ENCODE measurements at places on chromosomes 13 and 19.

- no peak for DNase-seq
Observed at GRCh38 chr19:30222992-30223865, 149.0 kb upstream of the ZNF536 start.

DNA sequence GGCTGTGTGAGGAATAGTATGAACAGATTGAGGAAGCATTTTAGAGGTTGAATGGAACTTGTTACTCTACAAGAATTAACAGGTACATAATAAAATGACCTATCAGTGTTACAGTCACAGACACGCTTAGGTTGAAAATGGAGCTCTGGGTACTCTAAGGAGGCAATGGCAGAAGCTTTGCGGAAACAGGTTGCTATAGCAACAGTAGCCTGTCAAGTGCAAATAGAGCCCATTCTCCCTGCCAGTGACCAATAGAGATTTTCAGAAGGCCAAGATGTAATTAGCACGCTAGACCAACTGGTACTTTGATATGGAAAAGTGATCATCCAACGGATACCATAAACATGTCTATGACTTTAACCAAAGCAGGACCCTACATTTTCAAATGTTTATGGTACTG is 148.5 kb upstream of the FREM2 start:
- DNase-seq, result no peak

GRCh38 chr13:67183151-67183550 is 47.0 kb downstream of the PCDH9 start:
- no peak for DNase-seq

DNA sequence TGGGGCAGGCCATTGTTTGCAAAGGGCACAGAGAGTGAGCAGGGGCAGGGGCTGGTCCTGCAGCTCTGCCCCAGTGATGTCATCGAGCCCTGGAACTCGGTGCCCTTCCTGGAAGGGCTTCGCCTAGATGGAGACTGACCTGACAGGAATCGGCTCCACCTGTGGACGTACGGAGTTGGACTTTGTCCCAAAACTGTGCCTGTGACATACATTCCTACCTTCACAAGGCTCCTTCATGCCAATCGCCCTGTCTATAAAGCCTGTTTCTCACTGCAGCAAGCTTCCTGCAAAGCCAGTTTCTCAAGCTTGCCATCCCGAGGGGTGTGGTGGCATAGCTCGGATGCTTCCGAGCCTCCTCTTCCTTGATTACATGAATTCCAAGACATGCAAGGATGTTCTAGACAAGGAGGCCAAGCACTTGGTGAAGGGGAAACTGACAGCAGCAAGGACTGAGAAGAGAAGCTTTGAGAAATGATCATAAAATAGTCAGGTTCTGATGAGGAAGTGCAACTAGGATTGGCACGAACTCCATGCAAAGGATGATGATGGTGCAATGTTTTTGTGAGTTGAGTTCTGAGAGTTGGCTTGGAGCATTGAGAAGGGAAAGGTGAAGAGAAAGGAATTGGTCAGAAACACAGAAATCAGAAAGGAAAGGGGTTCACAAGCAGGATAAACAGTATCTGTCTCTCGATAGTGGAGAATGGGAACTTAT is 73.6 kb upstream of the STK24 start:
- DNase-seq, result no peak

- DNase-seq, result no peak
Observed at GRCh38 chr13:36829753-36830152, 10.7 kb downstream of the RFXAP start.

- no peak for DNase-seq
Observed at GRCh38 chr13:111947026-111947810, 119.7 kb upstream of the SOX1 start.

DNA sequence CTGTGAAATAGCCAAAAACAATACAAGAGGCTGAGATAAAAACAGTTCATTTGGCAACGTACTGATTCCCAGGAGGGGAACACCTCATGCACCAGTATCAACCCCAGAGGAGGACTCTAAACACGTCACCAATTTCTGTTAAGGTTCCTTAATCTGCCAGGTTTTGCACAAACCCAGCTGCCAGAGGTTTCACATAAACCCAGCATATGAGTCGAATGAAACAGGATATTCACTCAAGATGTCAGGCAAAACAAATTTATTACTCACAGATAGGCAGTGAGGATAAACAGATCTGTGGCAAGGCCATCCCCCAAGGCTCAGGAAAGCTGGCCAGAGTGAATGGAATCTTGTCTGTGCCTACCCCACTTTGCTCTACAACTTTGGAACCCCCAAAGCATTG is 210.9 kb downstream of the GPC5 start:
- DNase-seq, result no peak

DNA sequence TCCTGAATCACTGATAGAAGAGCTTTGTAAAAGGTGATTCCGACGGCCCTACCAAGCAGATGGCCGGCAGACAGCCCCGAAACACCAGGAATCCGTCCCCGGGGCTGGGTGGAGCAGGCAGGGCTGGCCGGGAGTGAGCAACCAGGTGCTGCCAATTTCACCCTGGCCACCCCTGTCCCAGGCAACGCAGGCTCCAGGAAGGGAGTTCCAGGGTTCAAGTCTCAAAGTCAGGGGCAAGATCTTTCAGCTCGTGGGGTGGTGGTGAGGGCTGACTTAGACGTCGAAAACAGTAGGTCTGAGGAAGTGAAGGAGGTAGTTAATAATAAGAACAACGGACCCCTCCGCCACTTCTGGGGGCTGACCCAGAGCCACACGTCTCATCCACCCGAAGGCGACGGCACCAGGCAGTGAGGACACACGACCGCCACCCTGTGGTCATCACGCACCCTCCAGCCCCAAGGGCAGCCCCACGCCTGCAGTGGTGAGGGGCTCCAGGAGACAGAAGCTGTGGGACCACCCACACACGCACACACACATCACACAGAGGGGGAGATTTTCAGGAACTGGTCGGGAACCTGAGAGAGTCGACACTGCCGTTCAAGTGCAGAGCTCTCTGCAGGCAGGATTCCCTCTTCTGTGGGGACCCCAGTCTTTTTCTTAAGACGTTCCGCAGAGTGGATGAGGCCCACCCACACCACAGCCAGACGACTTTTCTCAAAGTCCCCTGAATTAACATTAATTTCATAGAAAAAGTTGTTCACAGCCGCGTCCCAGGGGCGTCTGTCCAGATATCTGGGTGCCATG is 67.2 kb downstream of the SPACA7 start:
- DNase-seq, result no peak

- no peak for DNase-seq
Observed at GRCh38 chr13:74346960-74347359, 212.8 kb upstream of the KLF12 start.

DNA sequence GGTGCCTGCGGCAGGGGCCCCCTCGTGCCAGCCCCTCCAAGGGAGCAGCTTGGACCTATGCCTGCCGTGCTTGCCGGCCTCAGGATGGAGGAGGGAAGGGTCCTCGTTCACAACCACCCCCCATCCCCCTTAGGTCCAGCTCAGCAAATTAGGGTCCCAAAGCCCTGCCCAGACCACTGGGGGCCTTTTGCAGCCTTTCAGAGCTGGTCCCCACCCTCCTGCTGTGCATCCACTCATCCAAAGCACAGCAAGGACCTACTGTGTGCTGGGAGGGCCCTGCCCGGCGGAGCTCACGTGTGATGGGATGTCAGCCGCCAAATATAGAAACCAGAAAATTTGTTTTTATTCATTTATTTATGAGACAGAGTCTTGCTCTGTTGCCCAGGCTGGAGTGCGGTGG is 16.5 kb upstream of the SLC7A10 start:
- no peak for DNase-seq

GRCh38 chr19:1250437-1251260 is 2.3 kb downstream of the MIDN start:
- DNase-seq, result no peak

DNA sequence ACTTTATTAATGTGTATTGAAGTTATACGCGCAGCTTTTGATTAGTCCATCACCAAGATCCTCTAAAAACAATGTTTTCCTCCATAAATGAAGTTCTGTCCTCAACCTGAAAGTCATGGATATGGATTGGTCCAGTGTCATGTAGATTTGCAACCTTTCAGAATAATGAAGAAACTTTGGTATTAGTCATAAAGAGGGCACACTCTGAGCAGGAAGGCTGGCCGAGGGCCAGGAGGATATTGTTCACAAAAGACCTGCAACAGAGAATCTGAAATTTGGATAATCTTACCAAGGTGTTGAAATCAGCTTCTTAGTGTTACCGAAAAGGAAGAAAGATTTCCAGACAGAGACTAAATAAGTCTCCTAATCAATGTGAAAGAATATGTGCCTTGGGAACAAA is 20.7 kb downstream of the CLDN10 start:
- DNase-seq, result no peak

GRCh38 chr19:39405958-39406655 is 540 bp upstream of the ZFP36 start:
- peak; percentile 78 for DNase-seq

GRCh38 chr13:79386125-79386826 is 19.8 kb downstream of the RBM26 start:
- no peak for DNase-seq

- DNase-seq, result no peak
Observed at GRCh38 chr13:25977216-25977615, 74.6 kb downstream of the SHISA2 start.
